ENCODE measurements at places on chromosomes 7 and 10.

DNA sequence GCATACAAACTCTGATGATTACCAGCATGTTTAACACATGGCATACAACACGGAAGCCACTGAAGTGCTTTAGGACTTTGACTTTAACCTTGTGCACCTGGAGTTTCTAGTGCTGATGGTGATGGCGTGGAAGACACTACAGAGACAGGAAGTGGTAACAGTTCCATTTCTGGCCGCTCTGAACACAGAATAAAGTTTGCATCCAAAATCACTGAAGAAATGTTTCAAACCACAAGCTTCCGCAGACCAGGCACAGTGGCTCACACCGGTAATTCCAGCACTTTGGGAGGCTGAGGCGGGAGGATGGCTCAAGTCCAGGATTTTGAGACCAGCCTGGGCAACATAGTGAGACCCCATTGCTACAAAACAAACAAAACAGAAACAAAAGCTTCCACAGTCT is 40.3 kb upstream of the TNPO3 start:
- DNase-seq, result no peak

GRCh38 chr7:137985897-137986251 is 16.0 kb downstream of the CREB3L2 start:
- no peak for DNase-seq

DNA sequence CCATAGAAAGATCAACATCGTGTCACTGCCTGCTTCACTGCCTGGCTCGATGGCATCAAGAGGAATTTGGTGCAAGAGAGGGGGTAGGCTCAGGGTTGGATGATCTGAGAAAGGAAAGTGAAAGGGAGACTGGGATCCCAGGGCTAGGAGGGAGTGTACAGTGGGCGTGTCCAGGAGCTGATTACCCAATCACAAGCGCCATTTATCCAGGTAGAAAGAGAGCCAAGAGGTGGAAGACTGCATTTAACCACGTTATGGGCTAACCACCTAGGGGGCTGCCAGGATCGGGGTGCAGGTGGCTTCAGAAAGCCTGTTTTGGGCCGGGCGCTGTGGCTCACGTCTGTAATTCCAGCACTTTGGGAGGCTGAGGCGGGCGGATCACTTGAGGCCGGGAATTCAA is 10.3 kb downstream of the PODXL start:
- peak; percentile 46 for DNase-seq

DNA sequence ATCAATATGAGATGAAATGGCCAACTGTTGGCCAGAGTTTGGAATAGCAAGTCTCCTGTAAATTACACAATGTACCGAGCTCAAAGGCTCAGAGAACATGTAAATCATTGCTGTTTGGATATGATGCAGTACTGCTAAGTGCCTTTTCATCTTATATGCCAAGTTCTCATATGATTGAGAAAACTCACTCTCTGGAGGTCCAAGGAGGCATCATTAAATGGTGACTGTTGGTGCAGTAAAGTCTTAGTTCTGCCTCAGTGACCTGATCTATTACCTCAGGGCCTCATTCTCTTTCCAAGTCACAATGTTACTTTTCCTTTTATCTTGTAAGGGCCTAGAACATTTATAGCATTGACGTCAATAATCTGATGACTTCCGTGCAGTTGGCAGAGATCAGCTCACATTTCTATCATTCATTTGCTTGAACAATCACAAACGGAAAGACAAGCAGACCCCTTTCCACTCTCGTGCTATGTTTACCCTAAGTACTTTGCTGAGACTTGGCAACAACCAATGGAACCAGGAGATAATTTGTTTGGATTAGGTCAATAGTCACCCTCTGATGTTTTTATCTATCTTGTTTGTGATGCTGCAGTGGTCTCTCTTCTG is 32.6 kb upstream of the PDK4 start:
- DNase-seq, result peak; percentile 90

- DNase-seq, result no peak
Observed at GRCh38 chr7:116978006-116978405, 24.7 kb downstream of the ST7 start.

- no peak for DNase-seq
Observed at GRCh38 chr7:32091608-32092210, 21.5 kb upstream of the PDE1C start.

DNA sequence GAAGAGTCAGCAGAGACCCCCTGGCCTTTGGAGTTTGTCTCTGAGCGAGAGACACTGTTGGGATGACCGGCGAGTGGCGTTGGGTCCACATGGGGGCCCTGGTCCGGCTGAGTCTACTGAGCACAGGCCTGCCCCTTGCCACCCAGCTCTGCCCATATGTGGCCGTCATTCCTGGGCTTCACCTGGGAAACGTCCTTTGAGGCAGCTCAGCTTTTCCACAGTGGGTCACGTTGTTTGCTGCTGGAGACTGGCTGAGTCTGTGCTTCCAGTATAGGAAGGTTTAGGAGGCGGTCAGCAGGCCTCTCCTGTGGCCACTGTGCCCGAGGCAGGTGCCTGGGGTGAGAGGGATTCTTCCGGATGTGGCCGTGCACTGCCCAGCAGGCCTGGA is 17.1 kb downstream of the ADAM8 start:
- no peak for DNase-seq

GRCh38 chr10:51707821-51708424 is 8.5 kb upstream of the CSTF2T start:
- DNase-seq, result no peak

DNA sequence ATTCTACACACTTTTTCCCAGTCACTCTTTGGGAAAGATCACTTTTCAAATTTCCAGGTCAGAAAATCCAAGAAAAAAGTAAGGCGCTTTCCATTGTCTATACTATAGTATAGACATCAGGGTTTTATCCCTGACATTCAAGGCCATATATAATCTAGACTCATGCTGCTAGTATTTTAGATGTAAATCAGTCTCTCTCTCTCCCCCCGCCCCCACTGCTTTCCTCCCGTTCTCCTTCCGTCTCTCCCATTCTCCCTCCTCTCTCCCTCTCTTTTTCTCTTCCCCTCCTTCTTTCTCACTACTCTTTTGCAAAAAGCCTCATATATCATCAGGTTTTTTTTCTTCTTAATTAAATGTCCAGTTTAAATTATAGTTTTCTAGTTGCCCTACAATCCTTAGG is 154.8 kb downstream of the PHF14 start:
- no peak for DNase-seq

DNA sequence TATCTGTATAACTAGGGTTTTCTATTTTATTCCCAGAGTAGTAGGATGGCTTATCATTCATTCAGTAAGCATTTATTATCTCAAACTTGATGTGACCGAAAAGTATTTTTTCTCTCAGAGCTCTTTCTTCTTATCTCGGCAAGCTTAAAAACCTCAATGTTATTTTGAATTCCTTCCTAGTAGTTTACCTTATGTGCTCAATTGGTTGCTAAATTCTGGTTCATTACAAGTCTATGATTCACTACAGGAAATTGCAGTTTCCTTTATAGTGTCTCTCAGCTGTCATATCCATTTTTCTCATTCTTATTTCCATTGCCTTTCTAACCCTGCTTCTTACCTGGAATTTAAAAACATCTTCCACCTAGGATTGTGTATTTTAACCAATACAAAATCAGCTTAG is 12.6 kb upstream of the ICA1 start:
- peak; percentile 78 for DNase-seq

DNA sequence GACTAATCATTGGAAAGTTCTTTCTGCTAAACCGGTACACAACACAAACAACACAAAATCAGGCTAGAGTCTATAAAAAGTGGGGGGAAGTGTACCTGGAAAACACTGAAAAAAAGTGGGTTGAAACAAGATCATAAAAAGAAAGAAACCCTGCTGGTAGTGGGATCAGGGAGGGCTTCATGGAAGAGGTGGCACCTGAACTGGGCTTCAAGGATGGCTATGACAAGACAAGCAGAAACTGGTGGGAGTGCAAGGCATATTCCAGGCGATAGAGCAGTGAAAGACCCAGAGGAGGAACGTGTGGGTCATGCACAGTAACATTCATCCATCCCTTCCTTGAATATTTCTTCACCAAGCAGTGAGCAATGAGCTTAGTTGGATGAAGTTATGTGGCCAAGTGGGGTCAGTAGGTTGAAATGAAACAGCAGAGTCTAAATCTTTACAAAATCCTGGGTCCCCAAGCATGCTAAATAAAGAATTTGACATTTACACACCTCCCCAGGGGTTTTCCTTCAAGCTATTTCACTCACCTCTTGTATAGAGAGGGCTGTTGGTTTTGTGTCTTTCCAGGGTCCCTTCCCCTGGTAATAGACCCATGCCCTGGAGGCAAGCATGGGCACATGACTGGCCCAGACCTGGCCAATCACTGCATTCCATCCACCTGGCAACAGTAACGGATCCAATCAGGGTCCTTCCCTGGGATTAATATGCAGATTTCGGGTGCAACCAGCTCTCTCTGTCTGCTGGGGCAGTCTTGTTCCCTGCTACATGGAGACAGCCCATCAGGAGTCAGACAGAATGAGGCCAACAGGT is 38.2 kb downstream of the SPOCK2 start:
- DNase-seq, result peak; percentile 62

GRCh38 chr7:8189625-8190024 is 72.3 kb downstream of the ICA1 start:
- no peak for DNase-seq

GRCh38 chr7:37439653-37440026 is 9.0 kb downstream of the ELMO1 start:
- no peak for DNase-seq

GRCh38 chr7:46150721-46151120 is 229.6 kb upstream of the IGFBP3 start:
- no peak for DNase-seq

DNA sequence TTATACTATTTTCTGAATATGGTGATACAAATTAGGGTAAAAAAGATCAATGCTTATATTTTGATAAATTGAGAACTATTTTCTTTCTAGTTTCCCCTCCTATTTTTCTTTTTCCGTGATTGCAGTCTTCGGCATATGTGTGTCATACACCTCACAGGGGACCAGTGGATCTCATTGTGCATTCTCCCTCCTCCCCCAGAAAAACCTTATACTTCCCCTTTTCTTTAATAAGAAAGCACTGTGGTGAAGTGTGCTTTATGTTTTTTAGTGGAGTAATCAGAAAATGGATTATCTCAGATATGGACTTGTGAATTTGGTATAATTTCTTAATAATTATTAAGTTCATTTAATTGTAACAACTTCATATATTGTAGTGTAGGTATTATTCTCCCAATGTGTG is 72.8 kb downstream of the BICC1 start:
- DNase-seq, result no peak

GRCh38 chr7:15239801-15240200 is 322.0 kb downstream of the AGMO start:
- peak; percentile 1 for DNase-seq

DNA sequence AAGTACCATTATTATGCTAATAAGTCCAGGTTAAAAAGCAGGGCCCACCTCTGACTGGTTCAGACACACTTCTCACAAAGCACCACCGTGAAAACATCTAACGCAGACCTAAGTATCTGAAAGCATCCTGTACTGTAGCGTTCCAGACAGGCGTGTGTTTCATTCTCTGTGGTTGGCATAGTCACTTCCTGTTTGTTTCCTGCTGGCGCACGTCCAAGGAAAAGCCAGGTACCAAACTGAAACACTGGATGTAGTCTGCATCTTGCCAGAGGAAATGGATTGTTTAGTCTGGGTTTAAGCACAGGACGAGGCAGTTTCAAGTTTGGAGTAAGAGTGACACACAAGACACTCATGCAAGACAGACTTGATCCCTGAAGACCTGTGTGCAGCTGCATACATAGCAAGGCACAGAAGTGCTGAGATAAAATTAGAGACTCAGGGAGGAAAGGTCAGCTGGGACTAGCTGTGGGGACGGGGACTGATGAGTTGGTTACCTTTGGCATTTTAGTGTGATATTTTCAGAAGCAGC is 23.3 kb downstream of the BPGM start:
- DNase-seq, result peak; percentile 93

DNA sequence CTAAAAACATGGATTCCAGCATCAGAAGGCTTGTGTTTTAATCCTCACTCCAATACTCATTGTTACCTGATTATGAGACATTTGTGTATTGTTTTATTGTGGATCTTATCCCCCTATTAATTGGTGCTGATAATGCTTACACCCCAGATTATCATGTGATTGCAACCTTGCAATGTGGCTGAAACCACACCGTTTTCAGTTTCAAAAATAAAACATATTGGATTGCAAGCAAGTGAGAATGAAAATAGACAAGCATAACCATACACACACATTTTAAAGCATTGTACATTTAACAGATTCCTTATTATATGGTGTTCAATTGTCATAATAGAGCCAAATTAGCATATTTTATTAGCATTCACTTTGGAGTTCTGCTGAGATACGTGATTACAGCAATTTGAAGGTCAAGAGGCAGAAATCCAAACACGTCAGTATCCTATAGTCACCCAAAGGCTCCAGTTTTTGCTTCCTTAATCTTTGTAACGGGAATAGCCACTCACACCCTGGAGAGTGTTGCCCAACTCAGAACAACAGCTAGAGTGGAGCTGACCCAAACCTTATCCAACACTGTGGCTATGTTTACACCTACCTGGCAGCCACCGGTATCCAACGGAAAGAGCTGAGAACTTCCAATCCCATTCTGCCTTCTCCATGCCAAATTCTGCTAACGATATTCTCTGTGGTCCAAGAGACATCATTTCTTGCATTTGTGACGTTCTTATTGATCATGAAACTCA is 317.1 kb upstream of the KLF6 start:
- no peak for DNase-seq

DNA sequence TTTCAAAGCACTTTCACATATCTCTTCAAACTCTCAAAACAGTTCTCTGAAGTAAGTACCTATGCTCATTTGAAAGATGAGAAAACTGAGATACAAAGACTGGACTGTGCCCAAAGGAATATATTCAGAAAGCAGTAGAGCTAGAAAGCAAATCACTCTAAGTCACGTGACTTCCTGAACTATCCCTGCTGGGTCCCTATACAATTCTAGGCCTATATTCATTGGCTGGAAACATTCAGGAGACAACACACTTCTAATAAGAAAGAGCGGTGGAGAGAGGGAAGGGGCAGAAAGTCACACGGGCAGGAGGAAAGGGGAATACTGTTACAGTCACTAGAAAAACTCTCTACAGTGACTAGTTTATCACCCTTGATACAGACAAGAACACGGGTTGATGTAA is 140.0 kb downstream of the CHCHD3 start:
- DNase-seq, result no peak

- no peak for DNase-seq
Observed at GRCh38 chr10:75889051-75889450, 457.6 kb downstream of the LRMDA start.

DNA sequence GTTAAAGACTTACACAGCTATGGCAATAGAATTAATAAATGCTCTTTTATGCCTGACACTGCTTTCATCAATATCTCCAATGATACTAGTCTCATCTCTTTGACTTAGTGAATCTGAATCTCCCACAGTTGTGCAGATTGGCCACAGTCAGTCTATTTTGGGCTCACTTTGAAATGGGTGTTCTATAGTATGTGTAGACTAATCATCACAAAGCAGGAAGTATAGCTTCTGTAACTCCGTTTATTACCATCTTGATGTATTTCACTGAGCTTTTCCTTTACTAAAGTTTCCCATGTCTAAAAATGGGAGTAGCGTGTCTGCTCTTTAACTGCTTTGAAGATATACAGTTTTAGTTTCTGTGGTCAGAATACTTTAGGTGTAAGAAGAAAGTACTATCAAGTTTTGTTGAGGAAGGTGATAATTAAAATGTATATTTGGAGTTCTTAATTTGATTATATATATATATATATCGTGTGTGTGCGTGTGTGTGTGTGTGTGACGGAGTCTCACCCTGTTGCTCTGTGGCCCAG is 70.1 kb downstream of the ST7 start:
- no peak for DNase-seq

- no peak for DNase-seq
Observed at GRCh38 chr10:119549247-119549999, 6.9 kb upstream of the RGS10 start.

GRCh38 chr7:44575054-44575453 is 1.3 kb upstream of the DDX56 start:
- DNase-seq, result no peak

- DNase-seq, result no peak
Observed at GRCh38 chr7:158361326-158361946, 226.2 kb downstream of the PTPRN2 start.
